ENCODE measurements at places on chromosomes 6 and 20. TPM values are rescaled to one million over a fixed set of nuclear protein-coding genes. Genes with fewer than 3 reads are reported as not detected.
A peak's percentile ranks its signal among the peaks of the same experiment; 100 is the strongest.

DNA sequence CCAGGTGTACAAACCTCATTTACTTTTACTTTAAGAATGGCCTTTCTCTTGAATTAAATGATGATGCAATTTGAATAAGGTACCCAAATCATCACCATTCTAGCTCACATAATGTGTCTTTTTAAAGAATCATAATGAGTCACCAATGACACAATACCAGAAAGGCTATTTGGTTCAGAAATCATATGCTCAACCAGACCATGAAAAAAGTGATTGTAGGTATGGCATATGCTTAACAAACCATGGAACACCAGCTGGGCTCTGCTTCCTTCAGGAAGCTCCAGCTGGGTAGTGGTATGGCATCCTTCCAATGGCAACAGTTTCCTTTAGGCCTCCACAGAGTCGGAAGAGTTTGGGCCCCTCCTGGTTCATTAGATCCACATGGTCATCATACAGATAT, 128.2 kb downstream of the FRK start:
- DNase-seq = no peak

Gene PLA2G7
- total RNA-seq = 1.5 TPM

- no peak for DNase-seq
Observed at GRCh38 chr6:136763716-136764516, 28.4 kb downstream of the MAP3K5 start.

Gene C6orf15
- total RNA-seq = not detected

GRCh38 chr6:4377603-4378002, 242.2 kb upstream of the ECI2 start:
- no peak for DNase-seq

Gene RCAN2
- 35.4 TPM for total RNA-seq

- DNase-seq = no peak
Observed at GRCh38 chr20:52470561-52470960, 279.0 kb upstream of the ZFP64 start.

Gene IL17A
- not detected for total RNA-seq

DNA sequence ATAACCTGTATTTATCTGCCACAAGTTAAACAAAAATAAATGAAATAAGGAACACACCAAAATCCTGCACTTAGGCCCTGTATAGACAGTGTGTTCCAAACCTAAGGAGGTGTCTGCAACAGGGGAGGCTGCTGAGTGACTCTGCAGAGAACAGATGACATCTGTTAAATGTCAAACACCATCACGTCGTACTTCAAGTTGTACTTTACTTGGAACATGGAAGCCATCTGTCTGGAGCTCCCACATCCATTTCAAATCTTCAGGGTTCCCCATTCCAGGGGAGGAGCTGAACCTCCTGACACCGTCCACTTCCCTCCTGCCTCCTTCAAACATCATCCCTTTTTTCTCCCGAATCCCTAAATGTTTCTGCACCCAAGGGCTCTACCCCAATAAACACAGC, 1.8 kb upstream of the MAP7 start:
- DNase-seq = no peak

Gene PPP1R11
- 45.0 TPM for total RNA-seq

DNA sequence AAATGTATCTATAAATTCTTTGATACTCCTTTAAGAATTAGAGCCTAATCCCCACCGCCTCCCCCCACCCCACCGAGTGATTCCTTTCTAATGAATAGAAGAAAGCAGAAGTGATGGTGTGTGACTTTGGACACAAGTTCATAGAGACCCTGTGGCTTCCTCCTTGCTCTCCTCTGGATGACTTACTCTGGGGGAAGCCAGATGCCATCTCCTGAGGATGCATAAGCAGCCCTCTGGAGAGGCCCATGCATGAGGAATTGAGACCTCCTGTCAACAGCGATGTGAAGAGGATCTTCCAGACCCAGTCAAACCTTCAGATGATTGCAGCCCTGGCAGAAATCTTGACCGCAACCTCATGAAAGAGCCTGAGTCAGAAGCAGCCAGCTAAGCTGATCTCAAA, 21.1 kb downstream of the AHCY start:
- no peak for DNase-seq

DNA sequence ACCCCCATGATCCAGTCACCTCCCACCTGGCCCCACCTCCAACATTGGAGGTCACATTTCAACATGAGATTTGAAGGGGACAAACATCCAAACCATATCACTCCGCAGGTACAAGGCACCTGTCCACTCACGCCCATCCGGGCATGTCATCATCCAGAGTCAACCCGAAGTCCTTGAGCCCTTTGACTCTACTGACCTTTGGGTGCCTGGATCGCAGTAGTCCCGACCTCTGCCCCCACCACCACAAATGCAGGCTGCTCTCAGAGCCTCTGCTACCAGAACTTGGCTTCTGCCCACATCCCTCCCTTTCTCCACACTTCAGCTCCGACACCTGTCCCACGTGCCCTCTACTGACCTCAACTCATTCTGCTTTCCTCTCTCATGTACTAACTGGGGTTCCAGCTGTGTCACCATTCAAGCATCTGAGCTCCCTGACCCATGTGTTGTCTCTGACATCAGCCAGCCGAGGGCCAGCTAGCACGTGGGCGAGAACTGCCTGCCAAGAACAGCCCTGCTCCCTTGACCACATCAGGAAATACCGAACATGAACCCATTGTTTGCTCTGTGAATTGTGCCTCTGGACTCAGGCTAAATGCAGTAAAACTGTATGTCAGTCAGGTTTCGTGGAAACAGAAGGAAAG, 498.3 kb upstream of the SULF2 start:
- DNase-seq = no peak

DNA sequence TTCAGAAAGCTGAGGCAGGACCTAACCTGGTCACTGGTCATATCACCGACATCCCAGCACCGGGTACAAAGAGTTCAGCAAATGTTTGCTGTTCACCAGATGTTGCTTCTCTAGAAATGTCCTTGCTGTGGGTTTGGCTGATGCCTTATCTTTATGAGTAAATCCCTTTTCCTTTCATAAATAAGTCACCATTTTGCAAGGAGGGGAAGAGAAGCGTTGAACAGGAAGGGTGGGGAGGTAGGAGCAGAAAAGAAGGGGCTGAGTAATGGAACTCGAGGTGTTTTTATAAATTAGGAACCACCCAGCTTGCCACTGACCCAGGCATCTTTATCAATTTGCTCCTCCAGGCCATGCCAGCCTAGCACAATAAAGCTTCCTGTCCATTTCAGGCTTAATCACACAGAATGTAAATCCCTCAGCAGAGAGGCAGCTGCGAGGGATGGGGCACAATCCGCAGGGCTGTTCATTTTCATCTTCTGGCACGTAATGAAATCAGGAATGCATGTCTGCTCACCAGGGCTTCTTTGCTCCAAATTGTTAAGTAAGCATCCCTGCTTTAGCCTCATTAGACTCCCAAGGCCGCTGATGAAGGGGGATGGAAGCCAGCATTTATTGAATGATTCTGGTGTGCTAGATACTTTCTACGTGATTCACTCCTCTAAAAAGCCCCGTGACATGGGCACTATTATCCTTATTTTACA, 371.9 kb upstream of the CHD6 start:
- no peak for DNase-seq

DNA sequence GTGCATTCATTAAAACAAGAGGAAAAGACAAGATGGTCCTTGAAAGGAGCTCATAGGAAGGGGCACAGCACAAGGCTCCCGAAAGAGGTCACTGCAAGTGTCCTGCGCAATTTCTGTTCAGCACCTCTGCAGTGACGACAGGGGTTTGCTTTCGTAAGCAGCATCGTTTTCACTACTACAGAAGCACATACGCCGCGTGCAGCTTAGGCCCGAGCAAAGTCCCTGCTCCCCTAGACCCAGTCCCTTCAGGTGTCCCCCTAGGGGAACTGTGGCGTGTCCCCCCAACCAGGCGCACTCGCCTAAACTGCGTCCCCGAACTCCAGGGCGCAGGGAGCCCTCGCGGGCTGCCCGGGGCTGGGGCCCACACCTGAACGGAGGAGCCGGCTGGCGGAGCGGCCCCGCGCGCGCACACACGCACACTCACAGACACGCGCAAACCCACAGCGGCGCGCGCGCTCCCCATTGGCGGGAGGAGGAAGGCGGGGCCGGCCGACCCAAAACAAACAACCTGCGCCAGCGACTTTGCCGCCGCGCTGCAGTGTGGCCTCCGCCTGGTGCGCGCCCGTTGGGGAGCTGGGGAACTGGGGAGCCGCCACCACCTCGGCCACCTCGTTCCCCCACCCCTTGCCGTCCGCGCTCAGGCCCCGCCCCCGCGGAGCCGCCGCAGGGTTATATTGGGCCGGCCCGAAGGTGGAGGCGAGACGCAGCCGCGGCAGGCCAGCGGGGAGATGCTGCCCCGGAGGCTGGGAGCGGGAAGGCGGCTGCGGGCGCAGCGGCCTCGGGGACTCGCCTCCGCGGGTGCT, at the start of gene FOXQ1:
Gene FOXQ1 (plus strand): TSS at position 699 of the 803 bp plus-strand sequence. CDS start 607 bp downstream, outside the sequence.
- no peak for DNase-seq

DNA sequence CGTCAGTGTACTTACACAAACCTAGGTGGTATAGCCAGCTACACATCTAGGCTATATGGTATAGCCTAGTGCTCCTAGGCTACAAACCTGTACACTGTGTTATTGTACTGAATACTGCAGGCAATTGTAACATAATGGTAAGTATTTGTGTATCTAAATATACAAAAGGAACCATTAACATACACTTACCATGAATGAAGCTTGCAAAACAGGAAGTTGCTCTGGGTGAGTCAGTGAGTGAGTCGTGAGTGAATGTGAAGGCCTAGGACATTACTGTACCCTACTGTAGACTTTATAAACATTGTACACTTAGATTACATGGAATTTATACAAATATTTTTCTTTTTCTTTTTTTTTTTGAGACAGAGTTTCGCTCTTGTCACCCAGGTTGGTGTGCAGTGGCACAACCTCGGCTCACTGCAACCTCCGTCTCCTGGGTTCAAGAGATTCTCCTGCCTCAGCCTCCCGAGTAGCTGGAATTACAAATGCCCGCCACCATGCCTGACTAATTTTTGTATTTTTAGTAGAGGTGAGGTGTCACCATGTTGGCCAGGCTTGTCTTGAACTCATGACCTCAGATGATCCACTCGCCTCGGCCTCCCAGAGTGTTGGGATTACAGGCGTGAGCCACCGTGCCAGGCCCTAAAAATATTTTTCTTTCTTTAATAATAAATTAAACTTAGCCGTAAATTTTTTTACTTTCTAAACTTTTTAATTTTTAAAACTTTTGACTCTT, 15.4 kb upstream of the KIAA1755 start:
- DNase-seq = peak; percentile 59

Gene DUSP15
- total RNA-seq = 0.90 TPM

Gene LATS1
- 31.1 TPM for total RNA-seq

Gene GPR6
- total RNA-seq = not detected

GRCh38 chr6:36717871-36718540, 20.4 kb downstream of the RAB44 start:
- peak; percentile 64 for DNase-seq

Gene CCNC
- 32.3 TPM for total RNA-seq

Gene GNAS-AS1
- total RNA-seq = not detected

DNA sequence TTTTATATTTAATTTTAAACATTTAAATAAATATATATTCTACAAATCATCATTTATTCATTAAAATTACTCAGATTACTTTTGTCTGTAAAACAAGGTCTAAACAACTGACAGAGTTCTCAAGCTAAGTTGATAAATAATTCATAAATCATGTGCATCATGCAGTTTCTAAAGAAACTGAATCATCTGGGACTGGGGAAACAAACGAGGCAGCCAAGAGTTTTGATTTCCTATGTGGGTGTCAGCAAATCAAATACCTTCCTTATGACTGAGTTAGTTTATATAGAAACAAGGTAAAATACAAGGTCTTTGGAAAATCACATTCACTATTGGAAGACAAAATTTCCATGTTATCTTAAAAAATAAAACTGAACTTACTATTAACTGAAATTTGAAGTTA, 149.9 kb upstream of the BEND6 start:
- no peak for DNase-seq

DNA sequence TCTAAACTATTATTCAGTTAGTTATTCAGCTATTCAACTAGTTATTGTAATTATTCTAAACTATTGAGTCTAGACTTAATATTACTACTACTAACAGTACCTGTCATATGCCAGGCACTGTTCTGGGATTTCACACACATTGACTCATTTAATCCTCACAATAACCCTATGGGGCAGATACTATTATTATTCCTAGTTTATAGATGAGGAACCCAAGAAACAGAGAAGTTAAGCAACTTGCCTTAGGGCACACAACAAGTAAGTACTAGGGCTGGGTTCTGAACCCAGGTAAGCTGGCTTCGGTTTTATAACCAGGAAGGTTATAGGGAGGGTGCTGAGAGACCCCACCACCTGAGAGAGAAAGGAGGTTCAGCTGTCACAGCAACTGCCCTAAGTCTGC, 7.8 kb downstream of the TEAD3 start:
- no peak for DNase-seq

GRCh38 chr20:50393990-50394561, 116.1 kb upstream of the PTPN1 start:
- DNase-seq = no peak

Measured in posterior vena cava (tissue), 2 donors.